ENCODE measurements at places on chromosomes 2 and 18. TPM values are rescaled to one million over a fixed set of nuclear protein-coding genes. Genes with fewer than 3 reads are reported as not detected.

DNA sequence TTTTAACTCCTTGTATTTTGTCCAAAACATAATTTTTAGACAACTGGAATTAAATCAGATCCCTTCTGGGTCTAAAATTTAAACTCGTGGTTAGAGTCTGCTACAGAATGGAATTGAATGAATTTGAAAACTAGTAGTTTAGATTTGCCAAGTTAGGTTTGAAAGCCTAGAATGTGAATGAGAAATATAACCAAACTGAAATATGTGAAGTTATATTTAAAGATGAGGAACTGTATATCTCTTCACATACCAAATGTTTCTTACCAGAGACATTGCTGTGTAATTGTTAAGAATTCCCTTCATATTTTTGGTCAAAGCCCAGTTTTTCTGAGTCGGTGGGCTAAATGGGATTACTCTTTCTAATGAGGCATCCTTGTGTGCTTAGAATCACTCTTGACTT lies 74.2 kb downstream of the LPIN1 start:
- H3K27ac ChIP-seq = no peak overlapping the region
- H3K4me3 ChIP-seq = no peak overlapping the region

DNA sequence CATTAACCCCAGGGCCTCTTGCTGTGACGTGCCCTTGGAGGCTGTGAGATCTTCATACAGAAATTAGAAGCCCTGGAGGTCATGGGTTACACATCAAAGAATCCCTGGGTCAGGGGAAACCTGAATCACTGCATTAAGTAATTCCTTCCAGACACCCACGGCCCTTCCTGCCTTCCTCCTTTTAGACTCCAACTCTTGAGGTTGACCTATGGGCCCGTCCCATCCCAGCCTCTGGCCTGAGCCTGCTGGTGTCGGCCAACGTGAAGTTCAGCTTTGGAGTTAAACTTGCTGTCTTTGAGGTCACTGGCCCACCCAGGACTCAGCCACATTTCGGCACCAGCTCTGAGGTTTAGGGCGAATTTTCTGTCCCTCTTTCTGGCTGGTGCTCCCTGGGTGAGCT lies 198.3 kb downstream of the ACKR3 start:
- H3K27me3 ChIP-seq = peaks cover 4% of the 10 kb centered on the region
- no peak for DNase-seq
- H3K4me3 ChIP-seq = no peak overlapping the region
- H3K36me3 ChIP-seq = no peaks in the 10 kb centered on the region

CLEC4F gene
- not detected for total RNA-seq

DNA sequence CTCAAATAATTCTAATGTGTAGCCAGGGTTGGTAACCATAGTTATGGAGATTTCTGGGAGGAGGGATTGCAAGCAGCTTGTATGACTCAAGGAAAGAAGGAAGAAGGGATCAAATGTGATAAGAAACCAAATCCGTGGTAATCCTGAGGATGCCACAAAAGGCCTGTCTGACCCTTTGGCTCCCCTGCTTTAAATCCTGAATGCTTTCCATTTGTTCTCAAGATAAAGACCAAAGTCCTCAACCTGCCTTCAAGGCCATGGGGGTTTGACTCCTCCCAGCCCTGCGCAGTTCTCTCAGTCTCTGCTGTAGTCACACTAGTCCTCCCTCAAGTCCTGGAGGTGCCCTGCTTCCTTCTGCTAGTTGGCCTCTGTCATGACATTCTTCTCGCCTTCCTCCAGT lies 74.0 kb downstream of the SUMO1 start:
- no peaks in the 10 kb centered on the region for H3K27me3 ChIP-seq
- H3K4me3 ChIP-seq = no peak overlapping the region
- H3K36me3 ChIP-seq = no peaks in the 10 kb centered on the region
- DNase-seq = no peak
- no peak overlapping the region for H3K27ac ChIP-seq

IL1R2 gene
- 35.6 TPM for total RNA-seq

- peaks cover 2% of the 10 kb centered on the region for H3K36me3 ChIP-seq
- peaks cover 69% of the 10 kb centered on the region for H3K4me1 ChIP-seq
- no peaks in the 10 kb centered on the region for H3K27me3 ChIP-seq
- peak; percentile 56 for DNase-seq
- peak overlapping the region; percentile 99 for H3K4me3 ChIP-seq
Measured at GRCh38 chr2:10303694-10304378, 1.1 kb downstream of the HPCAL1 start.

Data from activated CD4-positive, alpha-beta memory T cell treated with anti-CD3 and anti-CD28 coated beads for 36 hours (primary cell).